Right cardiac atrium (tissue), 5 donors: ENCODE measurements at places on chromosomes 5 and 9. TPM values are rescaled to one million over a fixed set of nuclear protein-coding genes. Genes with fewer than 3 reads are reported as not detected.

Gene CLK4
- 20.9 TPM for total RNA-seq

DNA sequence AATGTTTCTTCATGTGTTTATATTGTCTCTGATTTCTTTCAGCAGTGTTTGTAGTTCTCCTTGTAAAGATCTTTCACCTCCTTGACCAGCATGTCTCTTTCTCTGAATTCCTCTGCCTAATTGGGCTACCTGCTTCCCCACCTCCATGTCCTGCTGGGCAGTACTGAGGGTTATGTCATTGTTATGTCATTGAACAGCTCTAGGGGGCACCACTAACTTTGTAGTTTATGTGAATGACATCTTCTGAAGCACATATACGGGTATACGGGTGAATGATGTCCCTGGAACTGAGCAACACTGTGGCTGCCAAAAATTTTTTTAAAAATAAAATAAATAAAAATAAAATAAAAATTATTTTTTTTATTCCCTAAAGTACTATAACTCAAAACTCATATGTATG is 16.9 kb upstream of the SNCAIP start:
- no peak for DNase-seq

- peak; percentile 52 for DNase-seq
These were observed 309.6 kb downstream of the EPB41L4A start for GRCh38 chr5:112109331-112110007.

DNA sequence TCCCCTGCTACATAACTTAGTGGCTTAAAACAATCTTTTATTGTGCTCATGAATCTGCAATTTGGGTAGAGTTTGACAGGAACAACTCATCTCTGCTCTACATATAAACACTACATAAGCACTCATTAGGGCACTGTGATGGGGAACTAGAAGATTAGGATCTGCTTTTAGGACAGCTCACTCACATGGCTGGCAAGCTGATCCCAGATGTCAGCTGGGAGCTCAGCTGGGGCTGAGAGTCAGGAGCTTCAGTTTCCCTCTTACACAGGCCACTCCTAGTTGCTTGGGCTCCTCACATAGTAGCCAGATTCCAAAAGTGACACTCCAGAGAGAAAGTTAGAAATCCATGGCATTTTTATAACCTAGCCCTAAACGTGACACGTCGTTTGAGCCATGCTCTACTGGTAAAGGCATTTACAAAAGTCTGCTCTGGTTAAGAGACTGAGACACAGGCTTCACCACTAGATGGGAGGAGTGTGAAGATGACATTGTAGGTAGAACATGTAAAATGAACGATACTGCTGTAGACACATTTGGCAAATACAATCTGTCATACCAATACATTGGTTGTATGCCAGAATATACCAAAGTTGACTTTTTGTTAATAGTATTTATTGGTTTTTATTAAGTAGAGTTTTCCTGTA is 23.6 kb downstream of the SCAI start:
- DNase-seq = no peak

- no peak for DNase-seq
These were observed 16.6 kb downstream of the HK3 start for GRCh38 chr5:176882567-176882903.

Gene UBE2QL1
- total RNA-seq = 13.5 TPM

GRCh38 chr9:68429631-68430030 is 73.2 kb downstream of the PGM5 start:
- DNase-seq = no peak

Gene ELAVL2
- 0.32 TPM for total RNA-seq

- no peak for DNase-seq
These were observed 109.1 kb downstream of the ALDH1A1 start for GRCh38 chr9:72843520-72844439.

GRCh38 chr5:108259306-108259705 is 122.6 kb downstream of the FBXL17 start:
- DNase-seq = no peak

GRCh38 chr5:77719666-77720363 is 56.3 kb downstream of the TBCA start:
- no peak for DNase-seq

Gene CCNH
- total RNA-seq = 24.1 TPM

Gene STC2
- 12.2 TPM for total RNA-seq

- no peak for DNase-seq
These were observed 29.6 kb downstream of the EHMT1 start for GRCh38 chr9:137648396-137648795.

DNA sequence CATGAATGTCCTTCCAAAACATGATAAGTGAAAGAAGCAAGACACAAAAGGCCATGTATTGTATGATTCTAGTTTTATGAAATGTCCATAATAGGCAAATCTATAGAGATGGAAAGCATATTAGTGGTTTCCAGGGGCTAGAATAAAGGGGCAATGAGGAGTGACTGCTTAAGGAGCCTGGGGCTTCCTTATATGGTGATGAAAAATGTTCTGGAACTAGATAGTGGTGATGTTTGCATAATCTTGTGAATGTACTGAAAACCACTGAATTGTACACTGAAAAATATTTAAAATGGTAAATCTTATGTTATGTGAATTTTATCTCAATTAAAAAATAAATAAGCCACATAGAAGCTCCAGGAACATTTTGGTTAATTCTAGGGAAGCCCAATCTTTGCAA is 144.4 kb upstream of the ANKRD55 start:
- DNase-seq = no peak

- no peak for DNase-seq
These were observed 42.0 kb downstream of the ARHGEF28 start for GRCh38 chr5:73668017-73668416.

DNA sequence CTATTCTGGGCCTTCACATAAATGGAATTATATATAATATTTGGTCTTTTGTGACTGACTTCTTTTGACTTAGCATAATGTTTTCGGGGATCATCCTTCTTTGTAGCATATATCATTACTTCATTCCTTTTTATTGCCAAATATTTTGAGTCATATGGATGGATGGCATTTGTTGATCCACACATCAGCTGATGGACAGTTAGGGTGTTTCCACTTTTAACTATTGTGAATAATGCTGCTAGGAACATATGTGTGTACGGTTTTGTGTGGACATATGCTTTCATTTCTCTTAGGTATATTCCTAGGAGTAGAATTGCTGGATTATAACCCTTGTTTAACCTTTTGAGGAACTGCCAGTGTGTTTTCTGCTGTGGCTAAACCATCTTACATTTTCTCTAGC is 249.6 kb downstream of the FANCC start:
- no peak for DNase-seq

Gene GCNT4
- 0.31 TPM for total RNA-seq

- DNase-seq = no peak
These were observed 48.4 kb downstream of the SECISBP2 start for GRCh38 chr9:89366711-89367110.

- no peak for DNase-seq
These were observed 2.8 kb upstream of the IL33 start for GRCh38 chr9:6212722-6213375.

Gene MOB3B
- 2.2 TPM for total RNA-seq

- DNase-seq = no peak
These were observed 19.2 kb downstream of the NOTCH1 start for GRCh38 chr9:136526625-136527066.

GRCh38 chr5:11023945-11024344 is 262.9 kb upstream of the DAP start:
- DNase-seq = no peak

Gene AHRR
- 2.8 TPM for total RNA-seq

Gene DBH
- total RNA-seq = not detected

Gene NUTM2F
- not detected for total RNA-seq

DNA sequence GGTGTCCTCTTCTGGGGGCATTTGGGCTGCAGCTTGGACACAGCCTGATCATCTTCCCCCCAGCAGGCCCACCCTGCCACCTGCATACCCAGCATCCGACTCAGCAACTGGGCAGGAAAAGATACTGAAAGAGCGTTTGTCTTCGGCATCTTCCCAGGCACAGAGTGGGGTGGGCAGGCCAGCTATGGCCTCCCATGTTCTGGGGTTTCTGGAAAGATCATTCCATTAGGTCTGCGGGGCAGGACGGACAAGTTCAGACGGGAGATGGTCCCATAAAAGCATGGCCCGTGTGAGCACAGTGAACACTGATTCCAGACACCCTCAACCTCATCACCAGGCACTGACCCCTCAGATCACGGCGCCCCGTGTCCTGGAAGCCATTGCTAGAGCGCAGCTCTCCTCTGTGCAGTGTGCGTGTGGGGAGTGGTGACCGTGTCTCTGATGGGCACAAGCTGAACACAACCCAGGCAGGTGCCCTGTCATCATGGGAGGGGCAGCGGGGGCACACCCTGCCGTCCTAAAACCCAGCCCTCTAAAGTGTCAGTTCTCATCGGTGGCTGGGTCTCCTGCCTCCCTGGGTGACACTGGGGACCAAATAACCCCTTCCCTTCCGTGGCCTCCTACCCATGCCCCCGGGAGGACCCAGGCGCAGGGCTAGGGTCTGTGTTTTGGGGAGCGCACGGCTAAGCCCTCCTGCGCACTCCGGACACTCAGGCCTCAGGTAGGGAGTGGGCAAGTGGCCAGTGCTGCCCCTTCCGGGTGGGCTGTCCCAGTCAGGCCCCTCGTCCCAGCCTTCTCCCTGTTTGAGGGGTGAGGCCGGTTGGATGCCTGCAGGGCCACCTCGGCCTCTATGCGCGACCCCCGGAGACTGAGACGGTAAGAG is 13.2 kb upstream of the TMEM250 start:
- DNase-seq = no peak

Gene DENND1A
- total RNA-seq = 19.3 TPM

Gene CA9
- 1.2 TPM for total RNA-seq

DNA sequence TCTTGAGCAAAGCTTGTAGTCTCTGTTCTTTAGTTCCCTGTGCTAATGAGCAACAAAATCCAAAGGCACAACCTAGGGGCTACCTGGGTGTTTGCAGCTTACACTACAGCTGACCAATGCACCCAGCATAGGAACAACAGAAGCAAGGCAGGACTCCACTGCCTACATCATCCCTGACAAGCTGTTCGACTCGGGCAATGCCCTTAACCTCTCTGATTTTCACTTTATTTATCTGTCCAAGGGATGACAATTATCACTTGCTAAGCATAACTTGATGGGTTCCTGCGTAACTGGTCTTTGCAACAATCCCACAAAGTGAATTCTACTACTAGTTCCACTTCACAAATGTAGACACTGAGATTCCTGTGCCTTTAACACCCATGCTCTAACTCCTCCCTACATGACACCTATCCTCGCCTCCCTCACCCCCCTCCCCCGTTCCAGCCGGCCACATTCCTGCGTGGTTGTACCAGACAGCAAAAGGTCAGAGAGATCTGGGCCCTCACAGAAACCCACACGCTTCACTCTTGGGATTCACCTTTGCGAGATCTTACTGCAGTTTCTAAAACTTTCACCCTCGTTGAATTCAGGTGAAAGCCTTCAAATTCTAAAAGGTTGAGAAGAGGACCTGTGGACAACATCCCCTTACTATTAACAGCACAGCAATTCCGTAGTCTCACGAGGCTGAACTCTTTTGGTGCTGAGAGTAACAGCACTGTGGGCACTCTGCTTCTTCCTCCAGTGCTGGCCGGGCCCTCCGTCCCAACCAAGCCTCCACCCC is 995 bp downstream of the IPPK start:
- DNase-seq = peak; percentile 71
